ENCODE measurements at places on chromosomes 2 and 18.

GRCh38 chr2:199316851-199317250 lies 140.9 kb downstream of the SATB2 start:
- no peak for DNase-seq

DNA sequence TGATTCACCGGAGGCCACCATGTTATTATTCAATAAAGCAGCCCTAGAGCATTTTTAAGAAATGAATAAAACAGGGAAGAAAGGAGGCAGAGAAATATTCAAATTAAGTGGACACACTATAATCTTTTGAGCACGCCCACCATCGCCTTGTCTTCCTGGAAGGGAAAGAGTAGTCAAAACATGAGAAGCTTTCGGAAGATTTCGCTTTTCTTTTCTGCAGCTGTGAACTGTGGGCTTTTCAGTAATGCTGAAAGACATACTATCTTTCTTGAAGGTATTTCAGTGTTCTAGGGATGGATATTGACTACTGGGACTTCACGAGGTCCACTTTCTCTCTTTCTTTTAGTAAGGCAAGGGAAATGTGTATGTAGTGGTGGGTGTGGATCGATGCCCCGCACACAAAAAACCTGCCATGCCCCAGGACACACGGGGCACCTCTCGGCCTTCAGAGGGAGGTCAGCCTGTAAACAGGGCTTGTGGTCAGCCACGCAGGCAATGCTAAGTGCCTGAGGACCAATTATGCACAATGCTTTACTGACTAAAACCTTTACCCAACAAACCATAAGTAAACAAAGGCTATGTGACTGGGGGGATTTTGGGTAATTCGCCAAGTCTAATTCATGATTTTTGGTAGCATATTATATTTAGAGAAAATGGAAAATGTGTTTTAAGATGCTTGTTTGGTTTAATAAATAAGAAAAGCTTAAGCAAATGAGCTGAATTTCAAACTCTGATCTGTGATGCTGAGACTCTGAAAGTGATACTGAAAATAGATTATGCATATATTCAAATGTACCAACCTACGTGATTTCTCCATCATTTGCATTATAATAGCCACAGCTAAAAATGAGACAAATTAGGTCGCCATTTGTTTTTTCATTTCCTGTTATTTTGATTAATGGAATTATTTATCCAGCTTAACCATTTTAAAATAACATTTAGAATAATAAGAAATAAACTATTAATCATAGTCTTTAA lies 130.5 kb downstream of the ZNF516 start:
- no peak for DNase-seq

- DNase-seq = no peak
Measured at GRCh38 chr2:241734208-241734466, 293 bp upstream of the D2HGDH start.

- DNase-seq = peak; percentile 14
Measured at GRCh38 chr2:38515155-38516074, 87.3 kb downstream of the HNRNPLL start.

GRCh38 chr2:30265052-30266015 lies 34.0 kb downstream of the LBH start:
- no peak for DNase-seq

GRCh38 chr2:180473456-180473855 lies 466.4 kb upstream of the CWC22 start:
- no peak for DNase-seq

DNA sequence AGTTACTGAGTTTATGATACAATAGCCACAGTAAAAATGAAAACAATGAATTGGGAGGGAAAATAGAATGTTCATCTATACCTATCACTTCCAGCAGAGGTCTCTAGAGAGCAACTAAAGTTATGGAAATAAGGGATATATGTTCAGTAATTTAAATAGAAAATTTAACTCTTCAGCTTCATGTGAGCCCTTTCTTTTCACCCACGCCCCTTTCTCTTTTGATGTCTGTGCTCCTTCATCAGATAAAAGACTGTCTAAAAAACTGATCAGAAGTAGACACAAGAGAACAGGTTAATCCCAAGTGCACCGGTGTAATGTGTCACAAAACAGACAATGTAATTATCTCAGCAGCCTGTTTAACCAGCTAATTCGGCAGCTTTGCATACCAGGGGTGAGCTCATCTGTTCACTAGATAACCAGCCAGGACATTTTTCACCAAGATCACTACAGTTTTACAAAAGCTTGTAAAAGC lies 238.5 kb upstream of the ERBB4 start:
- peak; percentile 35 for DNase-seq

GRCh38 chr2:44582363-44583008 lies 220.7 kb downstream of the CAMKMT start:
- DNase-seq = no peak

DNA sequence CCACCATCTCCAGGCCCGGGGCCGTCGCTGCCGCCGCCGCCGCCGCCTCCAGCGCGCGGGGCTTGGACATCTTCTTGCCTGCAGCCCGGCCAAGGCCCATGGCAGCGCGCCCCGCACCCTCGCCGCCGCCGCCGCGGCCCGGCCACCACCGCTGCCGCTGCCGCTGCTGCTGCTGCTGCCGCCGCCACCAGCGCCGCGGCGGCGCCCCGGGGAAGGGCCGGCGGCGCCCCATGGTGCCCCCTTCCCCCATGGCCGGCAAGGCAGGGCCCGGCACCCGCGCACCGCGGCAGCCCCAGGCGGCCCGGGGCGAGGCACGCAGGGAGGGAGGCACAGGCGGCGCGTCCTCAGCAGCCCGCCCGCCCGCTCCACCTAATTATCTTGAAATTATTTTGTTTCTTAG lies 3057.4 kb downstream of the RPIA start:
- no peak for DNase-seq

GRCh38 chr2:11562476-11562875 lies 28.6 kb downstream of the GREB1 start:
- DNase-seq = no peak

- no peak for DNase-seq
Measured at GRCh38 chr2:198571393-198571792, 767.0 kb downstream of the PLCL1 start.

GRCh38 chr2:147511491-147511948 lies 333.3 kb upstream of the ACVR2A start:
- DNase-seq = no peak

DNA sequence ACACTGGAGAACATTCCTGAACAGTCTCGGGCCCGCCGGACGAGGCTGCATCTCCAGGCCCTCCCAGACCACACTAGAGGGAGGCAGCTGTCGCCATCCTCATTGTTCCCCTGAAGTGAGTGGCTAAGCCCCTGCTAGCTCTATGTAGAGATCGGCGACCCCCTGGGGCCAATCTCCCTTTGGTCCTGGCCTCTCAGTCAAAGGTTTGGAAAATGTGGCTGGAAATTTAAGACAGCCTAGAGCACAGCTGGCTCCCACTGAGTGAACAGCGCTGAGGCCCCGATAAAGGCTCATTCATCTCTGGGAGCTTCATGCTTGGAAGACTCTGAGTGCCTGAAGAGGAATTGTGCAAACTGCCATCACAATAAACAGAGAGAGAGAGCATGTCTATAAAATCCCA lies 360.3 kb downstream of the CLIP4 start:
- no peak for DNase-seq

DNA sequence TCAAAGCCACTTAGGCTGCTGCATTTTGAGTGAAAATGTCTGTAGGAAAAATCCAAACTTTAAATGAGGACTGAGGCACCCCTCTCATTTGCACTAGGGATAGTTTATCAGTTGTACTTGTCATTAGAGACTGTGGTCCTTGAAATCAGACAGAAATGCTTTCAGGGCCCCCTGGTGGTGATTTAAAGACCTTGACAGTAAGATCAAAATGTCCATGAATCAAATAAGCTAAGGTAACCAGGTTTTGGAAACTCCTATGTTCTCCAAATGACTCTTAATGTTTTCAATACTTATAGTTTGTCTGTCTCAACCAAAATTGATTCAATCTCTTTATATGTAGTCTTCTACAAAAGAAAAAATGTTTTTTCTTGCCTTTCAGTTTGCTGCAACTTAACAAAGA lies 28.8 kb upstream of the DDX18 start:
- peak; percentile 5 for DNase-seq

GRCh38 chr2:26588576-26588975 lies 52.6 kb downstream of the CIB4 start:
- no peak for DNase-seq

- DNase-seq = no peak
Measured at GRCh38 chr2:233503481-233503880, 63.1 kb downstream of the USP40 start.

GRCh38 chr2:43317680-43318079 lies 91.3 kb upstream of the ZFP36L2 start:
- DNase-seq = no peak

DNA sequence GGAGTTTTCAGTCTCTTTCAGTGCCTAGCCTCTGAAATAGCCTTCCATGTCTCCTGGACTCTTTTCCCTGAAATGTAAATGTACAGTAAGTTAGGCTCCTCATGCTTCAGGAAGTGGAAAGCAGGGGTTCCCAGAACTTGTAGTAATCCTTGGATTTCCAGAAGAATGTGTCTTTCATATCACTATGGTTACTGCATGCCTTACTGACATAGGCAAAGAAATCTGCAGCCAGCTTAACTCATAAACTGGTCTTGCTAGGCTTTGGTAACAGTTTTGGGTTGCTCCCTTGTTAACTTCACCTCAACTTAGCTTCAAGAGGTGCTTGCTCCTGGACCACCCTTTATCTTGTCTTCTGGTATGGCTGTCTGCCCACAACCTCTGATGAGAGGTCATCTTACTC lies 686.8 kb upstream of the DDX18 start:
- no peak for DNase-seq
